Stimulated activated CD8-positive, alpha-beta memory T cell treated with anti-CD3 and anti-CD28 coated beads, Interleukin-12 subunit alpha, Interleukin-12 subunit beta, amount 100 ng/mL, for 1 hour (primary cell): ENCODE measurements at places on chromosomes 6 and 20.
A peak's percentile ranks its signal among the peaks of the same experiment; 100 is the strongest.

DNA sequence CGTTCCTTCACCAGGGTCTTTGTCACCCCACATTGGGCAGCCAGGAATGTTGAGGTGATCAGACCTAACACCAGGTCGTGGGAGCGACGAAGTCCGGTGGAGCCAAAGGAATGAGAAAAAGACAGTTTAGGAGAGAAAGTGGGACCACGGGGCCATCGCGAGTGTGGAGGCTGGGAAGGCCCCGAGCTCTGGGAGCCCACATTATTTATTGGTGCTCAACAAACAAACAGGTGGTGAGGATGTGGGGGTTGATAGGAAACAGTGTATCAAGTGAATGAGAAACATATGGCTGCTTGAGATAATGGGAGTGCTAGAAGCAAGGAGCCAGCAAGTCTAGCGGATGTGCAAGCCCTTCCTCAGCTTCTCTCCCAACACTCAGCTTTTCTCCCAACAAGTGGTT lies 287.1 kb upstream of the SGK1 start:
- no peak for DNase-seq

GRCh38 chr6:35262596-35262995 lies 3.1 kb downstream of the ZNF76 start:
- DNase-seq, result no peak

- no peak for DNase-seq
These were observed 53.8 kb downstream of the C6orf58 start for GRCh38 chr6:127630800-127631199.

GRCh38 chr6:45419571-45420082 lies 41.9 kb upstream of the SUPT3H start:
- peak; percentile 41 for DNase-seq

DNA sequence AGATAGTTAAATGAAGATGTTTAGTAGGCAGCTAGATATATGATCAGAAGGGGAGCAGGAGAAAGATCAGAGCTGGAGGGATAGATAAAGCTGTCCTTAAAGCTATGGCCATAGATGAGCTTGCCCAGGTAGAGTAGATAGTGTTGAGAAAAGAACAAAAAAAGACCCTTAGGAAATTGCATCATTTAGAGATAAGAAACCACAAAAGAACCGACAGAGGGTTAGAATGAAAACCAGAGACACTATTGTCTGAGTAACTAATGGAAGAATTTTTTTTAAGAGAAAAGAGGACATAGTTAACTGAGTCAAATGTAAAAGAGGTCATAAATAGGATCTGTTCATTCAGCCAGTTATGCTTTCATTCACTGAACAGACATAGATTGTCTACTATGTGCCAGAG lies 101.8 kb downstream of the TNFAIP3 start:
- DNase-seq, result no peak

DNA sequence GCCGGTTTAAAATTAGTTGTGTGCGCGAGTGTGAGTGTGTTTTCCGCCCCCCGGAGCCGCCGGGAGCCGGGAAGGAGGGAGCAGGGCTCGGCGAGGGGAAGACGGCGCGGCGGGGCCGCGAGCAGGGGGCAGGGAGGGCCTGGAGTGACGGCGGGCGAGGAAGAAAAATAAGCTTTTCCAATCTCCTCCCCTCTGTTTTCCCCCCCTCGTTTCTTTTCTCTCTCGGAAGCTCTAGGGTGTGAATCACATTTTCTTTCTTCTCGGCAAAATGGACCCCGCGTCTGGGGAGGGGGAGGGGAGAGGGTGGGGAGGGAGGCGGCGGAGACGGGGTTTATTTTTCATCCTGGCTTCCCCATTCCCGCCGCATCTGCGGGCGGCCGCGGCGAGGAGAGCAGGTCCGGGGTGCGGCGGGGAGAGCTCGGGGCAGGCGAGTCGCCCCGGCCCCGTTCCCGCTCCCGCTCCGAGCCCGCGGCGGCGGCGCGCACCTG lies 881 bp downstream of the BICRAL start:
- DNase-seq, result peak; percentile 55

DNA sequence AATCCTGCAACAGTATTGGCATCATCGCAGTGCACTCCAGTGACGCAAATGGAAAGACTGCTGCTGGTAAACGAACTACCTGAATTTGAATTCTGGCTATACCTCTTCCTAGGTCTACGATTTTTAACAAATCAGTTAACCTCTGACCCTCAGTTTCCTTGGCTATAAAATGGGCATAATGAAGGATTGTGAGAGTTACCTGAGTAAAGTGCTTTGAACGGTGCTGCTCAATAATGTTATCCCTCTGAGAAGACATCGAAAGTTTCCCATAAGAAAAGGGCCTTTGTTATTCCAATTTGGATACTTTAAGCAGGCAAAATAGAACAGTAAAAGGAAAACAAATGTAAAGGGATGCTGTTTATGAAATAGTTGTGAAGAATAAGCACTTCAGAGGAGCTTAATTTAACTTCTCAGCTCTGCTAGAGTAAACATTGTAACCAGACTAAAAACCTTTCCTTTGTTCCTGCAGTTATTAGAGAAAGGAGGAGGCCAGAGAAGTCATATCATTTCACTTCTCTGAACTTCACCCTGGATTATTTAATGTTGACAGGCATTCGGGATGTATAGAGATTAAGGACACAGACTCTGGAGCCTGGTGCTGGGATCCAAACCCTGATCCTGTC lies 5.8 kb downstream of the SGK1 start:
- no peak for DNase-seq

- no peak for DNase-seq
These were observed 51.1 kb downstream of the EIF2S2 start for GRCh38 chr20:34060970-34061369.

DNA sequence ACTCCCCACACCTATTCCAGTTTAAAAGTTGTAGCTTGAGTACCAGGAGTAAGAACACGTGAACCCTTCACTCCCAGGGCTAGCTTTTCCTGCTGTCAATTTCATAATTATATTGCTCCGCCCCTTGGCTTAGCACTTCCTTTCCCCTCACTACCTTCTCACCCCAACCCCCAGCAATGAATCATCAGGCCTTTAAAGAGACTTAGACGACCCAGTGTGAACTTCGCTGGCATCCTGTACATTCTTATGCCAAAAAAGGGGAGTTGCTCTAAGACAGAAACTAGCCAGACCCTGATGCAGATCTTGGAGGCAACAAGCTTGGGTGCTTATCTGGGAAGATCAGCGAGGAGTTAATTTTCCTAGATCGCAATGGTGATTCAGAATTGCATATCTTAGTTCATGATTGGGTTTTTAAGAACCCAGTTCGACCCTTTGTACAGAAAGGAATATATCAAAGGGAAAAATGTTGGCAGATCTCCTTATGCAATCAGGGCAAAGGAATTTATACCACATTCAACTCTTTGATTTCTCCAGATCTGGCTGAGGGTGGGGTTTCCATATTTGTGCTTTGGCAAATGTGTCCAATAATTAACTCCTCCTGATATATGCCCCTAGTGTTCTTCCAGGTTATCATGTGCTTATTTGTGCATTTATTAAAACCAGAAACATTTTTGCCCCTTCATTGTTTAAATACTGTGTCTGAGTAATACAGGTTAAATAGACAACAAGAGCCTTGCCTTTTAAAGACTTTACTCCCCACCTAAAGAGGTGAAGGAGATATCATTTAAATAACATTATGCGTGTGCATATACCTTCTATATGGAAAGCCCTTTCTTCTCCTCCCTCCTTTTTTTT lies 8.1 kb upstream of the ATXN1 start:
- DNase-seq, result peak; percentile 44

DNA sequence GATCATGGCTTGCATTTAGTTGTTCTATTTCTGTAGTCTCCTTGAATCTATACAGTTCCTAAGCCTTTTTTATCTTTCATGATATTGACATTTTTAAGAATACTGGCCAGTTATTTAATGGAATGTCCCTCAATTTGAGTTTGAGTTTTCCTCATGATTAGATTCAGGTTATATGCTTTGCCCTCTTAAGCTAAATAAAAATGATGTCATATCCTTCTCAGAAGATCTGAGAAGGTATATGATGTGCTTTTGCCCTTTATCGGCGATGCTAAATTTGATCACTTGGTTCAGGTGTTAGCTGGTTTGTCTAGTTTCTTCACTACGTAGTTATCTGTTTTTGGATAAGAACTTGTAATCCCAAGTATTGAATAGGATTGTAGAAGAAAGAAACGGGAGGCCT lies 509.8 kb upstream of the SOX4 start:
- no peak for DNase-seq

DNA sequence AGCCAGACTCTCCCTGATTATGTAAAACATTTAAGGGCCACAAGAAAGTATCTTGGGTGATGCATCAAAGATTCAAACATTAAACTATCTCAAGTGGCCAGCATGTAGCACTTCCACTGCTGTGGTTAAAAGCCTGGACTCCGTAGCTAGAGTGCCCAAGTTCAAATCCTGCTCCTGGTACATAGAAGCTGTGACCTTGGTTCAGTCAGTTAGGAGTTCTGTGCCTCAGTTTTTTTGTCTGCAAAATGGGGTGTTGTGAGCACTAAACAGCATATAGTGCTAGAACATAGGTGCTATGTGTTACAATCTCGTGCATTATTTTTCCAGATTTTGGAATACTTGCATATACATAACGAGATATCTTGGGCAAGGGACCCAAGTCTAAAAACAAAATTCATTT lies 68.7 kb downstream of the PSMG4 start:
- no peak for DNase-seq

DNA sequence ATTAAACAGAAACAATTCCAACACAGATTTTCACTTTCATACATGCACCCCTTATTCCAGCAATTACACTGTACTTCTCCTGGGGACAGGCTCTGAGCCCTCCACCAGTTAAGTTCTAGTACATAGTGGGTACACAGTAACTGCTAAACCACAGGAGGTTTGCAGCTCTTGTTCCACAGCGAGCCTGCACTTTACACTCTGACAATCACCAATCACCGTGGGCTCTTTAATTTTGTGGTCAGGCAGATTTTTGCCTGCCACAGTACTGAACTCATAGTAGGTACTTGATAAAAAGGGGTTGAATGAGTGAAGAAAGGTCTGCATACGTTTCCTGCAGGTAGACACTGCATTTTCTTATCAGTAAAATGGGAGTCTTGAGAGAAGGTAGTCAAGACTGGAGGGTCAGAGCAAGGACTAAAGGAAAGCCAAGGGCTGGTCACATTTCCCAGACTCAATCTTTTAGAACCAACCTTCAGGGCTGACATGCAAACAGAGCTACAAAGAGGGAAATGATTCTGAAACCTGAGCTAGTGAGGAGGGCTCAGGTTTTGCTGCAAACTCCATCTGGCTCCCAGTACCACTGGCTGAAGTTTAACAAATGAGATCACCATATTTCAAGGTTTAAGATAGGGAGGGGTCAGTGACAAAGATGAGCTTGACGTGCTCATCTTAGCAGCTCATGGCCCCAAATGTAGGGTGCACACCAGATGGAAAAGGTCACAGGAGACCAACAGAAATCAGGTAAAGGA lies 404.6 kb downstream of the BTBD9 start:
- no peak for DNase-seq

GRCh38 chr6:3939368-3939958 lies 90.3 kb downstream of the FAM50B start:
- no peak for DNase-seq

GRCh38 chr6:28425944-28426541 lies 17.2 kb downstream of the ZSCAN23 start:
- DNase-seq, result no peak

DNA sequence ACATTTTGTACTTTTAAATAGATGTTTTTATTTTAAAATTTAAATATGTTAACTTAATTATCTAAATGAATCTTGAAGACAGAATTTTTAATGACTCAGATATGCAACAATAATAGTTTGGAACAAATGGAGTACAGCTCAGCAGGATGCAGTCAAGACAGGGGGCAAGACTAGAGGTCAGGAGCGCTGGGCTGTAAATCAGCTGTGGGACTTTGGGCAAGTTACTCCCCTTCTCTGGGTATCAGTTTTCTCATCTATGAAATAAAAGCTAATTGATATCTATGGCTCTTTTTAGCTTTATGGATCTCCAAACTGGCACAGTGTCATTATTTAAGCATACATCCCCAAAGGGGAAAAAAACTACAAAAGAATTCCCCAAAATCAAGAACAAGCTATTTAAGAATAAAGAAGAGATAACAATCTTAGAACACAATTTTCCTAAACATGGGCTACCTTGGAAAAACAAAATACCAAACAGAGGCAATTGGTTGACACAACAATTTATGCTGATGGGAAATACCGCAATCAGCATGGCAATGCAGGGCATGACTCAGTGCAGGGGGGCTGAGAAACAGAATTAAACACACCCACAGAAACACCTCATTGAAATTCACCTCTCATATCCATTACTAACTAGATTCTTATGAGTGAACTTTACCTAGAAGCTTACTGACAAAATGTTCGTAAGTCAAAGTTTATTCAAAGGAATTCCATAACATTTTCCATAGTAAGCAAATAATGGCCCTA lies 188.2 kb downstream of the SIM1 start:
- no peak for DNase-seq
